Fibroblast of skin of left biceps (primary cell): ENCODE measurements at places on chromosomes 7 and 10.

GRCh38 chr10:34046506-34047034 lies 712.1 kb upstream of the NRP1 start:
- no peak for DNase-seq

DNA sequence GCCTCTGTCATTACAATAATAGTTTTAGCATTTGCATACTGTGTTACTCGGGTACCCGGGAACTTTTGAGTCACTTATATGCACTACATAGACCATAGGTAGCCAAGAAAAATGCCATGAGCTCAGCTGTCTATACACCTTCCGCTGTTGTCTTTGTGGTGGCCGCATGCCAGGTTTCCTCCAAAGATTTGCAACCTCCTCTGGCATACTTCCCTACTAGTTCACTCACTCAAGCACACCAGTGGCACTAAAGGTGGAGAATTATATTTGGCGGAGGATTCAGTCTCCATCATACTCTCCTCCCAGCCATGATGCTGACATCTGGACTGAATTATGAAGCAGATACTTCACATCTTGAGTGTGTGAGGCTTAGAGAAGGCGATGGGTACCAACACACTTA lies 35.6 kb upstream of the GRB10 start:
- DNase-seq = no peak

GRCh38 chr7:76232698-76233097 lies 31.0 kb downstream of the SRRM3 start:
- DNase-seq = no peak

GRCh38 chr10:115422624-115423023 lies 329.5 kb downstream of the ATRNL1 start:
- no peak for DNase-seq

DNA sequence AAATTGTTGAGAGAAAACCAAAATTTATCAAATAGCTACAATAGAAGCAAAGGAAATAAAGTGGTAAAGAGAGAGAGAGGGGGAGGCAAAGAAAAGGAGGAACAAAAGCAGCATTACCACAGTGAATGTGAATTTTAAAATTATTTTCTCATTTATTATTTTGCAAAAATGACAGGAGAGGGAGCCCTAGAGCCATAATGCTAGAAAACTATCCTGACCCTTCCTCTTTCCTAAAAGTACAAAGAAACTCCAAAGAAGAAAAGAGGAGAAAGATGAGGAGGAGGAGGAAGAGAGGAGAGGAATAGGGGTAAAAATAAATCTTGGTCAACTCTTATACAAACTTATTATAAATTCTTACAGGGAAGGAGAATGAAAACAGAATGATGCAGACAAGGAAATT lies 921.5 kb downstream of the NRG3 start:
- no peak for DNase-seq

GRCh38 chr10:133379152-133379800 lies at the start of gene PAOX:
Gene PAOX (plus strand): TSS chr10:133379262. CDS start chr10:133379317, 55 bp downstream.
- no peak for DNase-seq

DNA sequence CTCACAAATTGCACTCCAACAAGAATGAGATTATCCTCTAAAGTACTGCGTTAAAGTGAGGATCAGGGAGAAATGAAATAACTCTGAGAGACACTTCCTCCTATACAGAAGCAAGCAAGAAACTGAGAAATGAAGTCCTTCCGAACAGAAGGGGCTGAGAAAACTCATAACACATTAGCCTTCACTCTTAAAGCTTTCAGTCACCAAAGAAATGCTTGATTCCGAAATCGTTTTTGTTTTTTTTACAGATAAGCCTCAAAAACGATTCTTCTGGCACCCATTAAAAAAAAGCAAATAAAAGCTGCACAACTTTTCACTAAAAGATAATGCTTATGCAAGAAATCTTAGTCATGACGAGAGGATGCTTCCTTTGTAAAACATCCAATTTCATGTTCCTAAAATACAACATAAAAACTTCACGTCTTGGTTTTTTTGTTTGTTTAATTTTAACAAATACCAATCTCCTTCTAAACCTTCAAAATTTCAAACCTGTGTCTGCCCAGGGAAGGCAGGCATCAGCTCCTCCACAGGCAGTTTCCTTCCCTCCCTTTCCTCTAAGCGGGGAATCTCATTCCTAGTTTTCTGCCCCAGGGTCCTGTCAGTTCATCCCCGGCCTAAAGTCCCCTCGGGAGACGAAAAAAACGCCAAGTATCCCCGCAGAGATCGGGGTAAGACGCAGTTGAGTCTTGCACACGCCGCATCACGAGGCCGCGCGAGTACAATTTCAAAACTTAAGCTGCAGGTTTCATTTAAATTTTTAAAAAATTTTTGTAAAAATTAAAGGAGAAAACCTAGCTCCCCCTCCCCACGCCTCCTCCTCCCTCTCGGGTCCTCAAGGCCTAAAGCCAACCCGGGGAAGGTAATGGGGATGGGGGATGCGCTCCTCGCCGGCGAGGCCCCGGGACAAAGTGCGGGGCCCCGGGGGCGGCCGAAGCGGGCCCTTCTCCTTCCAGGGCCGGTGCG lies 1.1 kb downstream of the BAZ1B start:
- DNase-seq = no peak

- peak; percentile 76 for DNase-seq
Observed at GRCh38 chr10:118341791-118342637, at the start of gene FAM204A. Gene FAM204A (minus strand): TSS chr10:118342324. CDS start chr10:118336415, 5,909 bp downstream.

- no peak for DNase-seq
Observed at GRCh38 chr10:61878740-61879068, 22.8 kb upstream of the ARID5B start.

DNA sequence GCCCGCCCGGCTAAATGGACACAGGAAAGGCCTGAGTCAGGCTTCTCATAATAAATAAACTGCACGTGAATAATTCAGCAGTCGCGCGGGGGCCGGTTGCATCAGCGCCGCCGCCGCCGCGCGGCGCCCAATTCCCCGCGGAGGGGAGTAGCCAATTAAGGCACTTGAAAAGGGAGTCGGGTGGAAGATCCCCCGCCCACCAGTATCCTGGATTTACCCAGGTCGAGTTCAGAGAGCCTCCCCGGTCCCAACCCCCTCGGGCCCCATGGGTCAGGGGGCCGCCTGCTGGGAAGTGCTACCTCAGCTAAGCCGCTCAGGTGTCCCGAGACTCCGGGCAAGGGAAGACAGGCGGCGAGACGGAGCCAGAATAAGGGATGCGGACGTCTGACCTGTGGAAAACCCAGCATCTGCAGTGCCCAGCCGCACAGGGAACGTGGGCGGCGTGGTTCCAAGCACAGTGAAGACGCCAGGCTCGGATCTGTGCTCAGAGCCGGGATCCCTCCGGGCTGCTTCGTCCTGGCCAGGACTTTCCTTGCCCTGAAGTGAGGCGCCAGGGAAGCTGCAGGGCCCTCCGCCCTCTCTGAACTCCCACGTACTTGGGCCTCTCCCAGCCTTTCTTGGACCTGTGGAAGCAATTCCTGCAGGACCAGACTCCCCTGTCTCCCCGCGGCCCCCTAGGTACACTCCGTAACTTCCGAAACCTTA lies 7.3 kb upstream of the LBX1 start:
- DNase-seq = no peak

DNA sequence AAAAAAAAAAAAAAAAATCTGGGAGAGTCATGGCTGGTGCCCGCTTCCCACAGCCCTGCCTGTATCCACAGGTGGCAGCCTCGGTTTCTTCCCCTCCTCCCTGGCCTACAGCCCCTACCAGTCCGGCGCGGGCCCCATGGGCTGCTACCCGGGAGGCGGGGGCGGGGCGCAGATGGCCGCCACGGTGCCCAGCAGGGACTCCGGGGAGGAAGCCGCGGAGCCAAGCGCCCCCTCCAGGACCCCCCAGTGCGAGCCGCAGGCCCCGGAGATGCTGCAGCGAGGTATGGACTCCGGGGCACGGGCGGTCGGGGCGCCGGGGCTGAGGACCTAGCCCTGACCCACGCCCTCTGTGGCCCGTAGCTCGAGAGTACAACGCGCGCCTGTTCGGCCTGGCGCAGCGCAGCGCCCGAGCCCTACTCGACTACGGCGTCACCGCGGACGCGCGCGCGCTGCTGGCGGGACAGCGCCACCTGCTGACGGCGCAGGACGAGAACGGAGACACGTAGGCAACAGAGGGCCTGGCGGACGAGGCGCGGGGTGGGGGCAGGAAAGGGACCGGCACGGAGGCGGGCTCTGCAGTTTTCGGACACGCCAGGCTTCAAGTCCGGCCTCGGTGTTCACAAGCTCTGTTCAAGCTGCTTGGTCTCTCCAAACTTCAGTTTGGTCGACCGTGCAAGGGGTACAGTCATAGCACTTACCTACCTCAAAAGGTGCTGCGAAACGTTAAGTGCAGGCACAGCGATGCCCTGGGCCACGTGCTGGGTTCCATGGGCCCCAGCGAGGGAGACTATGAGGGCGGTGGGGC lies 3.9 kb downstream of the NFKB2 start:
- peak; percentile 37 for DNase-seq

DNA sequence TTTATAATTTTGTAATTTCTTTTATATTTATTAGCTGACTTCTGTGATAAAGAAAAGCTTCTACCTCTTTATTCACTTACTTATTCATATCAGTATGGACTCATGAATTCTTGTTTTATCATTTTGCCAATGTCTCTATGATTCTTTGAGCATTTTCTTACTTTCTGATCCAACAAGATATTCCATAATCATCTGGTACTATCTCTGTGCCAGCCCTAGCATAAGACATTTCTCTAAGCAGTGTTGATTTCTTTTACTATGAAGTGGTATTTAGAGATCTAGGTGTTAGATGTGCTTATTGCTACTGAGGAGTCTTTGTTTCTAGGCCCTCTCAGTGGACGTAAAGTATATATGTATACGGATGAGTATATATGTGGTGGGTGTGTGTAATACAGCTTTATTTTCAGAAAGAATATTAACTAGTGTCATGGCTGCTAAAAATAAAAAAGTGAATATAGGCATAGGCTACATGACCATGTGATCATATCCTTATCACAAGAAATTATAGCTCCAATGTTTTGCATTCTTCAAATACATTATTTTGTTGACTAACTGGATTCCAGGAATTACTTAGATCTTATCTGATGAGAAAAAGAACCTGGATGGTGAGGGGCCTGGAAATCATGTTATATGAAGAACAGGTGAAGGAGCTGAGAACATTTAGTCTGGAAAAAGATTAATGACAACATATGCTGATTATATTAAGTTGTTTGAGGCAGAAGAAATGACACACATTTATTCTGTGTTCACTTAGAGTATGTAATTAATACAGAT lies 13.1 kb downstream of the PHTF2 start:
- no peak for DNase-seq

- no peak for DNase-seq
Observed at GRCh38 chr7:36006636-36007229, 146.3 kb upstream of the EEPD1 start.

- DNase-seq = no peak
Observed at GRCh38 chr7:13988731-13989125, 738 bp downstream of the ETV1 start.

DNA sequence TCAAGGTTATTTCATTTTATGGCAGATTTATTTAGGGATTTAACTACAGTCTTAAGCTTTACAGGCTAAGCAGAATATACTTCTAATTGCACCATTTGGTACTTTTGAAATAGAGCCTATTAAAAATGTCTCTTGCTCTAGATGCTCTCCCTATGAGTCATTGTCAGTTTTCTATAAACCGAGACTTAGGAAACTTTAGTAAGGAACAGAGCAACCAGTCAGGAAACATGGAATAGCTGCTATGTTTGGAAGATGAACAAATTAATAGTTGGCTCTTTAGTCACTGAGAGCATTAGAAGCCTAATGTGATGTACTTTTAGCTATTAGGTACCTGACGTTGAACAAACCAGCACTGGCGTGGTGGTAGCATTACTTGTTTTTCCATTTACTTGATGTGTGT lies 35.3 kb downstream of the INPP5F start:
- DNase-seq = peak; percentile 57

DNA sequence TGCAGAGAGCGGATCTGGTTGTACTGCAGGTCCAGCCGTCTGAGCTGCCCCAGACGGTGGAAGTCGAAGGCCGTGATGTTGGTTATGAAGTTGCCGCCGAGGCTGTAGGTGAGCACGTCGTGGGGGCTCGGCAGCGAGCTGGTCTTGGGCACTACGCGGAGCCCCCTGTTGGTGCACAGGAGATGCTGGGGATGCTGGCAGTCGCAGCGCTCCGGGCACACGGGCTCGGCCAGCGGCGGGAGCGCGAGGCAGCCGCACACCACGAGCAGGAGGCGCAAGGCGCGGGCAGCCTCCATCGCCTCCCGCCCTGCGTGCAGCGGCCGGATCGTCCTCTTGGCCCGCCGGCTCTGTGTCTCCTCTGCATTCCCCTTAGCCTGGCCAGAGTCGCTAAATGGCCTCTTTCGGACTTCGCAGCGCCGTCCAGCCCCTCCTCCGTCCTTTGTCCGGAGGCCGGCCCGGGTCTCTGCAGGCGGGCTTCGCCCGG lies 337 bp downstream of the TRIL start:
- DNase-seq = no peak

DNA sequence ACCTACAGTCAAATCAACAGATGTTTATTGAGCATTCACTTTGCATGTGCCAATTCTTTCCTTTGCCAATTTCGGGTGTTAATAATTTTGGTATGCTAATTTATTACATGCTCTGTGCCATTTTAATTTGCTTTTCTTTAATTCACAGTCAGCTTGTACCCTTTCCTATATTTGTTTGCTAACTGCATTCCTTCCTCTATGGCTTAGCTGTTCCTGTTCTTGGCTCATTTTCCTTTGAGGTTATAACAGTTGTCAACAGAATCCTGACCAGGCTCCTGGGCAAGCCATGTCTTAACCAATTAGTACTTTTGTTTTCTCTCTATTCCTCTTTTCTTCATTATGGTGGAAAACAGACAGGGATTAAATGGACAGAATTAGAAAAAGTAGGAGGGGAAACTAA lies 73.6 kb upstream of the RPA3 start:
- no peak for DNase-seq

DNA sequence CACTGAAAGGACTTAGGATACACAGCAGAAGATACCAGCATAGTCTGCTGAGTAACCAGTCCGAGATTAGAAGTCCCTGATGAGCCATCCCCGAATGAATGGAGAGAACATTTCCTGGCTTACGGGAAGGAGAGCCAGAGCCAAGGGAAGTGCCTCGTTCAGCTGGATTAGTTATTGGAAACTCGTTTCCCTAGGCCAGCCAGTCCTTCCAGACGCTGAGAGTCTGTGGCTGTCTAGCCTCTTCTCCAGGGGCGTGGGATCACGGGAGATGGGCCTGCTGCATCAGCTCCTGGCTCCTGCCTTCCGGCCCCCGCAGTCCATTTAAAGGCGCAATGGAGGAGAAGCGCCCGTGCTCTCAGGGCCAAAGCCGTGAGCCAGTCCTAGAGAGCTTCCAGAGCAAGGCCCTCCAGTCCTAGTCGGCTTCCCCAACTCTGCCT lies 712.8 kb downstream of the PARD3 start:
- peak; percentile 55 for DNase-seq

GRCh38 chr7:30222515-30223215 lies 61.7 kb upstream of the ZNRF2 start:
- no peak for DNase-seq

GRCh38 chr10:93468461-93469213 lies 13.5 kb downstream of the MYOF start:
- DNase-seq = peak; percentile 83

DNA sequence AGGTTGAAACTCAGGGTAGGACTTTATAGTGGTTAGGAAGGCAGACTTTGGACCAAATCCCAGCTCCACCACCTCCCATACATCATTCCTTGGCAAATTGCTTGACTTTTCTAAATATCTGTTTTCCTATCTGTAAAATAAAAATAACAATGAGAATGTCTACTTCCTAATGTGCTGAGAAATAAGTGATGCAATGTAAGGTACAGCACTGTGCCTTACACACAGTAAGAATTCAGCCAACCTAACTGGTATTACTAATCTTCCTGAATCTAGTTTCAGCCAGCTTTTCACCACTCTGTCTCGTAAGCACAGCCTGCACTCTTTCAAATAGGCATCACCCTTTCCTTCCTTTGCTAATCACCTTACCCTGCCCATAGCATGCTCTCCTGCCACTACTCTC lies 9.7 kb downstream of the PRLHR start:
- DNase-seq = no peak
